Head of caudate nucleus (tissue), 42 donors: ENCODE measurements at places on chromosomes 12 and 14.

- DNase-seq = no peak
Measured at GRCh38 chr12:14961466-14962152, at the start of gene ARHGDIB. TSS of gene ARHGDIB (minus strand) at chr12:14961601. CDS start at chr12:14950712, 10,889 bp downstream.

- no peak for DNase-seq
Measured at GRCh38 chr14:29734732-29735131, 192.9 kb downstream of the PRKD1 start.

GRCh38 chr14:77023001-77023996 is 5.2 kb downstream of the IRF2BPL start:
- DNase-seq = peak; percentile 35

DNA sequence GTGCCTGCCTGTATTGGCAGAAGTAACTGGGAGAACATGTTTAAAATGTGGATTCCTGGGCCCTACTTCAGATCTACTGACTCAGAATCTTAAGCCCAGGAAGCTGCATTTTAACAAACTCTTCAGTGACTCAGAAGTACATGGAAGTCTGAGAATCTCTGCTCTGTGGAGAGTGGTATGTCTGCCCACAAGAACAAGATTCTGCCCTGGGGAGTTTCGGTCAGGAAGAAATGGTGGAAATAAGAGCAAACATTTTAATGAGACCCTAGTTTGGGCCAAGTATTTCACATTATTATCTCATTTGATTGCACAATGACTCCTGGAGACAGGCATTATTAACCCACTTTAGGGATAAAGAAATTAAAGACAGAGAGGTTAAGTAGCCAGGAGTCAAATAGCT is 8.2 kb downstream of the ALDH1L2 start:
- DNase-seq = no peak

- no peak for DNase-seq
Measured at GRCh38 chr14:75053396-75054291, 2.4 kb upstream of the MLH3 start.

GRCh38 chr14:94857950-94858349 is 88.0 kb upstream of the GSC start:
- no peak for DNase-seq

DNA sequence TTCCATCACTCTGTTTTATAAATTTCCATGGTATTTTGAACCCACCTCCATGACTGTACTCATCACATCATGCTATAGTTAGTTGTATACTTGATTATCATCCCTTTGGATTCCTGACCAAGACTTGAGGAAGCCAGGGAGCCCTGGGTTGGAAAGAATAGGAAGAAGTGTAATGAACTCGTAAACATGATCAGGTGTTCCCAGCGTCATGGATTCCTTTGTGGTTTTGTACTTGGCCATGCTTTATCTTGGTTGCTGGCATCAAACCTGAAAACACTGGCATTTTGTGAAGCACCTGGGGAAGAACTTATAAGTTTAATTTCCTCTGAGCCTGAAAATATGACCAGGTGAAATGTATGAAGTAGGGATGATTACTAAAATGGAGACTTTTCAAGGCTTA is 76.4 kb downstream of the CHST11 start:
- DNase-seq = no peak

- DNase-seq = no peak
Measured at GRCh38 chr12:107109726-107110719, 16.7 kb upstream of the CRY1 start.

GRCh38 chr14:83473416-83474235 is 1940.0 kb upstream of the SEL1L start:
- DNase-seq = no peak

DNA sequence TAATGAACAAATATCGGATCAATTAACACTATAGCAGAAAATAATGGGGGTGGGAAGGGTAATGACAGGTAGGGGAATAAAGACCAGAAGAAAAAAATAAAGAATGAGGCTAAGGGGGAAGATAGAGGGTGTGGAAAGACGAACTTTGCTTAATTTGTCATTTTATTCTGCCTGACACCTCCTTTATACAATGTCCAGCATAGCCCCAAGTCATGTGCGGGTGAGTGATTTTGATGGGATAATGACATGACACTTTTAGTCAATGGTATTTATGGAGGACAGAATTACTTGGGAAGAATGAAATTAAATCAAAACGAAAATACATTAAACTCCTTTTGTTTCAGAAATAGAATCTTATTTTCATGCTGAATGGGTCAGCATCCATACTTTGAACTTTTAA is 20.5 kb upstream of the IFNG-AS1 start:
- no peak for DNase-seq

- DNase-seq = no peak
Measured at GRCh38 chr14:90509403-90509802, 112.6 kb downstream of the CALM1 start.

DNA sequence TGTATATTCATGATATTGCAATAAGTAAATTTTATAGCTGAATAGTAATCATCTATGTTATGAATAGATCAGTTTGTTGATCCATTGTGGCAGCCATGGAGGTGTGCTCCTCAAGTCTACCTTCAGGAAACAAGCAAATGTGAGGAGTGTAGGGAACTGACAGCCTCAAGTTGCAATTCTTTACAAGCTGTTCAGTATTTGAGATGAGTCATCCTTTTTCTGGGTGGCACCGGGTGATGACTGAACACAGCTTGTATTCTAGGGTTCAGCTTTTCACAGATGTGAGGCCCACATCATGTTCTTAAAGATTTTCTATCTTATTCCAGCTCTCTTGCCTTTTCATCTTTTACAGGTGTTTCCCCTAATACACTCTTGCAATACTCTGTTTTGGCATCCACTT is 452.4 kb downstream of the KCNH5 start:
- no peak for DNase-seq

DNA sequence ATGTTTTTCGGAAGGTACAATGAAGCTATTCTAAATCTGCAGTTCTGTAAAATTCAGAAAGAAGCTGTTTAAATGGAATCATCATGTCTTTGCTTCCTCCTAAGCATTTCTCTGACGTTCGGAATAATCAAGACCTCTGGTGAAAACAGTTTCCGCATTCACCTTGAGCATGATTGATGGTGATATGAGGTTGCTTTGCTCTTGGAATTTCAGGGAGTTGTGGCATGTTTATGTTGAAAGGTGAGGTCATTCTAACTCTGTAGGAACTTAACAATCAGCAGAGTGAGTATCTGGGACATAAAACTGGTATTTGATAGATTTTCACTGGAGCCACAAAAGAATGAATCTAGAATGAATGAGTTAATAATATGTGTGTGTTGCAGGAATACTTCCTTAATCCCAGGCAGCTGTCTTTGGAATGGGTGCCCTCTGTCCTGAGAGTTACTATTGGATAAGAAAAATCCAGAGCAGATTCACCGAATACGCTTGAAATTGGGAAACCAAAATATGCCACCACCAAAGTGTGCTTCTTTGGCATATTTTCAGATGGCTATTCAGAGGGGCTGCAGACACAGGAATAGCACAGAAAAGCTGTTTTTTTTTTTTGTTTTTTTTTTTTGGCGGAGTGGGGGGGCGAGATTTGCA is 599.1 kb downstream of the CCER1 start:
- DNase-seq = no peak

DNA sequence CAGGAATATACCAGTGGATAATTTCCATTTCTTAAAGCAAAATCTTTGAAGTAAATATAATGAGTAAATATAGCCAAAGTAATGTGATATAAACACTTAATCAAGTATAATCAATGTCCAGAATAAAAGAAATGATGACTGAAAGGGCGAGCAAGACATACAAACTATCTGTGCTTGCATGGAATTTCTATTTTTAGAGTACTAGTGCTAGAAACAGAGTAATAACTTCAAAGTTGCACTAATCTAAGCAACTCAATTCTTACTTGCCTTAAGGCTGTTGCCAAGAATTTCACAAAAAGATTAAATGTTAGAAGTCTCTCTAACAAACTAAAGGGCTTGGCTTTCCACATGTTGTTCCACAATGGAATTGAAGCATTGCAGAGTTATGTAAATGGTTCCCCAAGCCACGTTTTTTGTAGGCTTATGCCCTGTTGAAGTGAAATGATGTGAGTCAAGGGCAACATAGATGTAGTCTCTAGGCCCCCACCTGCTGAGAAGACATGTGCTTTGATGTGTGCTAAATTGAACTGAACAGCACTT is 175.0 kb upstream of the LMNTD1 start:
- DNase-seq = no peak

DNA sequence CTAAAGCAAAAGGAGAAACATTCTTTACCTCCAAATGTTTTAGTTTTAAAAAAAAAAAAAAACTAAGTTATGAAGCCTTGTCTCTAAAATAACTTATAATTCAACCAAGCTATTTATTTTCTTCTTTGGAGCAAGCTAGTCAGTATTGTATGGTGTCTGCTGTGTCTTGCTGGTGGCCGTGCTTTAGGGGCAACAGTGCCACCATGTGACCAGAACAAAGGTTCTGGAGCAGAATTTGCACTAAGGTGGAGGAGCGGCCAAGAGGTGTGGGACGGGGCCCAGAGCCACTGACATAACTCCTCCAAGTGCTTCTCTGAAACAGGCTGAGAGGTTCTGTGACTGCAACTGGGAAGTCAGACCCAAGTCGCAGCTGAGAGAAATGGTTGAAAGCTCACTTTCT is 4.5 kb downstream of the FICD start:
- peak; percentile 26 for DNase-seq

GRCh38 chr12:58932806-58933681 is 12.7 kb upstream of the LRIG3 start:
- no peak for DNase-seq

- DNase-seq = peak; percentile 78
Measured at GRCh38 chr14:92686900-92687427, 61.5 kb downstream of the LGMN start.

- no peak for DNase-seq
Measured at GRCh38 chr12:92929983-92930382, 888 bp upstream of the EEA1 start.

DNA sequence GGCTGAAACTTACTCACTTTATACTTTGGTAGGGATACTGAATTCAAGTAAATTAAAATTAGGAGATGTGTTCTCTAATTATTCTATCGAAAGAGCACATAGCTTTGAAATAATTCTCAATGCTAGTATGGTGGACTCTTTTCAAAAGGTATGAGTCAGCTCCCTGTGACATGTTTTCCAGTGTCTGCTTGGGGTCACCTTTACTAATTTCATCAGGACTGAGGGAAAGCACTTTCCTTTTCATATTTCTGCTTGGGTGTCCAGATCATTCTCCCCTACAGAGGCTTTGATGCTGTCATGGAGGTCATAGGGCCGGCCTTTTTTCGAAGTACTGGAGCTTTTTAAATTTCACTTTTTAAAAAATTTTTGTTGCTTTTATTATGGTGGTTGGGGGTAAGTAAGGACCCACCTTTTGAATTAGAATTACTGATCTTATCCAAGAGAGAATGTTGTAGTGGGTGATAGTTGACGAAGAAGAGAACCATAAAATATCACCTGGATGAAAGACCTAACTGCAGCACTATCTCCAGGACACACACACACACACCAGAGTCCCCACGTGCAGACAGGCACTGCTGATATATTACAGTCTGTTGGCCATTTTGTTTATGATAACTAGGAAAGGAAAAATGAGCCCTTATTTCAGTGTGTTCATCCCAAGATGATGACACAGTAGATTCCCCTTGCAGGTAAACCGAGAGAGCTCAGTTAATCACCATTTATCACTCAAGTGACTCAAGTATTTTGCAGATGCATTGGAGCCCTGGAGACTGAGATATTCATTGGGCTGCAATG is 558.6 kb downstream of the DIO2 start:
- DNase-seq = no peak

DNA sequence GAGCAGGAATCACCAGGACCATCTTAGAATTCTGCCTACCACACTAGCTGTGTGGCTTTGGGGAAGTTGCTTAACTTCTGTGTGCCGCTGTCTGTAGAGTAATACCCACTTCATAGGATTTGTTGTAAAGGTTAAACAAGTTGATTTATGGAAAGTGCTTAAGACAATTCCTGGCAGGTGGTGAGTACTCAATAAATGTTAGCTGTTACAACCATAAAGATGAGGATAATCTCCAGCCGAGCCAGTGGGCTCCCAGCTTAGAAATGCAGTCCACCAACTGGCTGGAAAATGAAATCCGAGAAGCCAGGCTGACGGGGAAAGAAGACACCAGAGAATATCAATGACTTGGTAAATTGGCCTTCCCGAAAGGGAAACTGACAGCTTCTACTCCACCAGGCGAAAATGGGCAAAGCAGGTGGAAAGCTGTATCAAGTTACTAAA is 173.5 kb downstream of the CHST11 start:
- DNase-seq = no peak

DNA sequence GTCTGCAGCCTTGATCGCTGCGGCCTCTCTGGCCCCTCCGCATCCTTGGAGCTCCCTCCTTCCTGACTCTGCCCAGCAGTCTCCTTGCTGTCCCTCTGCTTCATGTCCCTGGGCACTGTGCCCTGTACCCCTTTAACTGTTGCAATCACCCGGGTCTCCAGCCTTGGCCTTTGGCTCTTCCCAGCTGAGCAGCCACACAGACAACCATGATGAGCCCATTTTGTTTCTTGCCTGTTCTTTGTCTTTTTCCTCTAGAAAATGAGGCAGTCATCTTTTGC is 40.6 kb upstream of the MEG3 start:
- DNase-seq = no peak

DNA sequence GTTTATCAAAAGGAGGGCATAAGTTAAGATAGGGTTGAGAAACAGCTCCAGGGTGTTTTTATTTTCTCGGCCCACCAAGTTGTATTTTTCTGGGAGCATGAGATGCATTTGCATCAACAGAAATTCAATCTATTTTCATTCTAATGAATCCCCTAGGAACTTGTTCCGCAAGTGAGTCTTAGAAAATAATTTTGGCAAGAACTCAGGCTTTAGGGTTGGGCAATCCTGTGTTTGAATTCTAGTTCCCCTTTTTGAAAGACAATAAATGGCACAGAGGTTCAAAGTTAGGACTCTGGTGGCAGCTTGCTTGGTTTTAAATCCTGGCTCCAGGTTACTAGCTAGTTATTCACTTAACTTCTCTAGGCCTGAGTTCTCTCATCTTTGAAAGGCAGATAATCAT is 23.7 kb downstream of the SLC5A8 start:
- no peak for DNase-seq

- no peak for DNase-seq
Measured at GRCh38 chr12:79961411-79961810, 26.5 kb upstream of the PPP1R12A start.

DNA sequence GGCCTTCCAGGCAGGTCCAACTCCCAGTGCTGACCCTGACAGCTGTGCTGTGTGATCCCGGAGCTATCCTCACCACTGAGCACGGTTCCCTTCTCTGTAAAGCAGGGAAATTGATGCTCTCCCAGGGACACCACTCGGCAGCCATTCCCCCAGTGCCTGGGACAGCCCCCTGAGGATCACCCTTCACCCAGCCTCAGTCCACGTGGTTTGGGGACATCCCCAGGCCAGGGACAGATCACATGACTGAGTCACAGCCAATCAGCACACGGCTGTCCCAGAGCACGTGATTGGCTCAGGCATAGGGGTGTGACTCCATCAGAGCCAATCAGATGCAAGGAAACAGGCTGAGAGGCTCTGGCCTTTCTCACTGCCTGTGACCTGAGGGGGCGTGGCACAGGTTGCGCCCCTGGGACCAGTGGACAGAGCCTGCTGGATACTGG is 68.8 kb upstream of the SFSWAP start:
- DNase-seq = no peak

- no peak for DNase-seq
Measured at GRCh38 chr12:78918268-78918667, 53.7 kb downstream of the SYT1 start.
